ENCODE measurements at places on chromosomes 5 and 9.

DNA sequence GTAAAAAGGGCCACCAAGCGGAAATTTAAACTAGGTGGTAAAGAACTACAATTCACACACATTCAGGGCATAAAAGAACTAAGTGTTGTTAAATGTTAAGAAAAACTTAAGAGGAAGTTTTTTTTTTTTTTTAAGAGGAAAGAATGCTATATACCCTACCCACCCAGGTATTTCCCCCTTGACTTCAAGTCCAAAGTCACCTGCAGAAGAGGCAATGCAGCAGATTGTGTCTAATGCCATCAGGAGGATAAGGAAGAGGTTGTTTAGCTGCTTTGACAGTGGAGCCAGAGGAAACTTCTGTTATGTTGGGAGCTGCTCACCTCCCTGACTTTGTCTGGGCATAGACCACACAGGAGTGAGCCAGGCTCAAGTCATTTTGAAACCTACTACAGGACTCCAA lies 69.2 kb downstream of the MPDZ start:
- DNase-seq, result no peak

GRCh38 chr5:78076351-78076750 lies 218.1 kb downstream of the AP3B1 start:
- no peak for DNase-seq

GRCh38 chr5:167205881-167206280 lies 1085.6 kb upstream of the WWC1 start:
- DNase-seq, result no peak

GRCh38 chr5:82603033-82603987 lies 325.2 kb upstream of the RPS23 start:
- no peak for DNase-seq

DNA sequence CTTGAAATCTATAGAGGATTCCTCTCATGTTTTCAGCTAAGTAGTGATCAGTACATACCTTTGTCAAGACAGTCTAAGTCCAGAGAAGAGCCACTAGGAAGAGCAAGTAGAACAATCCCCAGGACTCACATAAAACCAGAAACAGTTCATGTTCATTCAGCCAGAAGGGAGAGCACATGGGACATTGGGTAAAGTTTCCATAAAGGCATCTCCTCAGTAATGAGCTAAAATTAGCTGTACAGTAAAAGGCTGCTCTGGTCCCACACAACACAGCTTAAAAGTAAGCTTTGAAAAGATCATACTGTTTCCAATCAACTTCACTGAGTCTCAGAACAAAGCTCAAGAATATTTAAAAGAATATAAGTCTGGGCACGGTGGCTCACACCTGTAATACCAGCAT lies 32.4 kb downstream of the HOMER1 start:
- no peak for DNase-seq

GRCh38 chr9:127129073-127129717 lies 6.8 kb upstream of the ANGPTL2 start:
- DNase-seq, result no peak

DNA sequence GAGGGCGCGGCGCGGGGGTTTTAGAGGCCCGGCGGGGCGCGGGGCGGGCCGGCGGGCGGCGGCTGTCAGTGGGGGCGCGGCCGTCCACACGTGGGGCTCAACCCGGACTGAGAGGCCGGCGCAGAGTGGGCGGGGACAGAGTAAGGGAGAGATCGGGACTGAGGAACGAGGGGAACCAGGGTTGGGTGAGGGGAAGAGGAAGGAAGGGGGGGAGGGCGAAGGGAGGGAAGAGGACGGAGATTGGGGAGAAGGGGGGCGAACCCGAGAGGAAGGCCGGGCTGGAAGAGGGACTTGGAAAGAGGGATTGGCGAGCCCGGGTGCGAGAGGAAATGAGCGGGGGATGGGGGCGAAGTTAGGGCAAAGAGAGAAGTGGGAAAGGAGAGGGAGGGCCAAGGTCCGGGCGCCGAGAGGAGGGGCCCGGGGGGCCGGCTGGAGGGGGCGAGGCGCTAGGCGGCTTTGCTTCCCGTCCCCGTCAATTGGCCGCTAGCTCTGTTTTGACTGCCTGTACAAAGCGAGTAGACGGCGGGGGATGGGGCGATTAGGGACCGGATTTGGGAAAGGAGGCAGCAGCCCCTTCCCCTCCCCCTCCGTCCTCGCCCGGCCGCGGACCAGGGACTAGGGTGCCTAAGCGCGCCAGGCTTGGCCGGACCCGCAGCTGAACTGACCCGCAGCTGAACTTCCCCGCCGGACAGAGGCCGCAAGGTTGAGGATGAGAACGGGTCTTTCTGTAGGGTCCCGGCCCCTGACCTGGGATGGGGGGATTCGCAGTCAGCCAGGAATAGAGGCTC lies 399 bp upstream of the FBN2 start:
- no peak for DNase-seq

- DNase-seq, result no peak
Measured at GRCh38 chr9:96122751-96123150, 179.2 kb downstream of the HSD17B3 start.

DNA sequence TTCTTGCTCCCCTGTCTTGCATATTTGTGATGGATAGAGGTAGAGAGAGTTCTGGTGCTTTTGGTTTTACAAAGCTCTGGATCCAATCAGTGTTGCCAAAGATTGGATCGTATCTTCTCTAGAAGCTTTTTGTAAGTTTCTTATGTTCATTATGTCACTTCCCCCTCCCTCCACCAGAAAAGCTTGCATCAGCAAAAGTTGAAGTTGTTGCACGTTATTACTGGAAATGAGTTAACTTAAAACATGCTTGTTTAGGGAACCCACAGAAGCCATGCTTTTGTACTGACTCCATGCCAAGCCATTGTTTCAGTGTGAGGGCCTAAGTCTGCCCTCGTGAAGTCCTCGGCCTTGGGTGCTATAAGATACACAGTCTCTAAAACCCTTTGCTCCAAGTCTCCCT lies 186.5 kb downstream of the ERCC6L2 start:
- no peak for DNase-seq

DNA sequence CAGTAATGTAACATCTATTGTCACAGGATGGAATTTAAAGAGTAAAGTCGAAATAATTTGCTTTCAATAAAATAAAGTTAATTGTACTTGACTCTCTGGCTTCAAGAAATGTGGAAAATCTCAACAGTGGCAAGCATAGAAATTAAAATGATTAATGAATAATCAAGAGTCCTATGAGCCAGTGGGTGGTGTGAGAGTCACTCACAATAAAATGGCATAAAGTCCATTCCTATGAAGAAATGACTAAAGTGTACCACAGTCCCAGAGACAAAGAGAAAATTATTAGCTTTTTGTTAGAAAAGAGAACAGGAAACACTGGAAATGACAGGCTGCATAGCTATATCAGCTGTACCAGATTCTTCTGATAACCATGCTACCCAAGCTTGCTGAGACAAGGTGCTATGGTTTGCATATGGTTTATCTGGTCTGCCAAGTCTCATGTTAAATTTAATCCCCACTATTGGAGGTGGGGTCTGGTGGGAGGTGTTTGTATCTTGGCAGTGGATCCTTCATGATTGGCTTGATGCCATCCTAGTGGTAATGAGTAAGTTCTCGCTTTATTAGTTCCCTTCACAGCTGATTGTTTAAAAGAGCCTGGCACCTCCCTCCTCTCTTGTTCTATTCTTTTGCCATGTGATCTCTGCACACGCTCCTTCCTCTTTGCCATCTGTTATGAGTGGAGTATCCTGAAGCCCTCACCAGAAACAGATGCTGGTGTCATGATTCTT lies 647.7 kb upstream of the ITGA1 start:
- DNase-seq, result no peak
